GM18507 (cell line): ENCODE measurements at places on chromosomes 2 and 18.

DNA sequence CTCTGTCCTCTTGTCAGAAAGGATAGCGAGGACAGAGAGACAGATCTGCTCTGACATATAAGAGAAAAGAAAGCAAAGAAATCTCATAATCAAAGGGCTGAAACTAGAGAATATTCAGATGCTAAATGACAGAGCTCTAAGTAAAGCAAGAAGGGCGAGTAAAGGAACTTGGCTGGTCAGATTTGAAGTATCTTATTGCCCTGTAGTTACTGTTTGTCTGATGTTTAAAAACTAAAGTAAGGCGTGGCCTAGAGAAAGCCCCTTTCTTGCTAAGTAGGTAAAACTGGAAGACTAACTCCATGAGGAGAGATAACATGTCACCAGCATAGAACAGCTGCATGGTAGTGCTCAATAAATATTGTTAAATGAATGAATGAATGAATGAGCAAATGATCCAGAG lies 70.0 kb downstream of the CRACDL start:
- DNase-seq = no peak

DNA sequence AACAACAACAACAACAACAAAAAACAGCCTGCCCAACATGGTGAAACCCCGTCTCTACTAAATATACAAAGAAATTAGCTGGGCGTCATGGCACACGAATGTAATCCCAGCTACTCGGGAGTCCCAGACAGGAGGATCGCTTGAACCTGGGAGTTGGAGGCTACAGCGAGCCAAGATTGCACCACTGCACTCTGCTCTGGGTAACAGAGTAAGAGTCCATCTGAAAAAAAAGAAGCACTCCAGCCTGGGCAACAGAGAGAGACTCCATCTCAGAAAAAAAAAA lies 344.1 kb upstream of the PLGLB2 start:
- DNase-seq = no peak

- DNase-seq = peak; percentile 62
These were observed 27.6 kb downstream of the CELF4 start for GRCh38 chr18:37537868-37538525.

GRCh38 chr18:25798046-25798445 lies 292.4 kb downstream of the SS18 start:
- no peak for DNase-seq

- DNase-seq = no peak
These were observed 680.7 kb downstream of the NR4A2 start for GRCh38 chr2:155651851-155652250.

GRCh38 chr2:10260130-10260529 lies 42.6 kb upstream of the HPCAL1 start:
- DNase-seq = no peak

- DNase-seq = no peak
These were observed 71.3 kb upstream of the SETBP1 start for GRCh38 chr18:44609181-44609941.

GRCh38 chr2:48232351-48232750 lies 297.6 kb upstream of the STON1 start:
- DNase-seq = no peak

DNA sequence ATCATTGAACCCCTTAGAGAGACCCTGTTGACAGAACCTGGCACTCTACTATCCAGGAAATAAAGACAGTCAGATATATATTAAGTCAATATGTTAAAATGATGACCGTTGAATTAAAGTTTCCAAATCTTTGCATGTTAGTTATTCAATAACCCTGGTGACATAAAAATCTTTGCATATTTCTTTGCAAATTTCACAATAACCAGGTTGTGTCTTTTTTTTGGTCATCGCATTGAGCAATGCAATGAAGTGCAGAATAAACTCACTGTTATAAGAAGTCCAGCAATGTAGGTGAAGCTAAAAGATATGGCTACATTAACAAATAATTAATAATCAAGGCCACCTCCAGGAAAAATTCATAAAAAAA lies 596.9 kb downstream of the NYAP2 start:
- no peak for DNase-seq

- DNase-seq = no peak
These were observed 116.5 kb upstream of the ZNF804A start for GRCh38 chr2:184481865-184482264.

- DNase-seq = no peak
These were observed 88.5 kb downstream of the VAPA start for GRCh38 chr18:10002280-10002679.

DNA sequence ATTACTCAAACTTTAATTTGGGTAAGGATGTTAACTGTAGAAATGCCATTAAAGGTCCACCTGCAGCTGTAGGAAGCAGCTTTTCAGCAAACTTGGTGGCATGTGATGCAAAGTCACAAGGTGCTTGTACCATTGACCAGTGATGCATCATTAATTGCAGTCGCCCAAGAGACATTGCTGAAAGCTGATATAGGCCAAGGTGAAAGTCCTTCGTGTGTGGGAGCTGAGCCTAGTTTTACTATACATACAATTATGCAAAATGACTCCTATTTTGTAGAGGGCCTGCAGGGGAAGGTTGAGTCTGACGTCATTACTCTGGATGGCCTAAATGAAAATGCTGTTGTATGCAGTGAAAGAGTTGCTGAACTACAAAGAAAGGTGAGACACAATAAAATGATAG lies 40.5 kb downstream of the ALMS1 start:
- DNase-seq = no peak

DNA sequence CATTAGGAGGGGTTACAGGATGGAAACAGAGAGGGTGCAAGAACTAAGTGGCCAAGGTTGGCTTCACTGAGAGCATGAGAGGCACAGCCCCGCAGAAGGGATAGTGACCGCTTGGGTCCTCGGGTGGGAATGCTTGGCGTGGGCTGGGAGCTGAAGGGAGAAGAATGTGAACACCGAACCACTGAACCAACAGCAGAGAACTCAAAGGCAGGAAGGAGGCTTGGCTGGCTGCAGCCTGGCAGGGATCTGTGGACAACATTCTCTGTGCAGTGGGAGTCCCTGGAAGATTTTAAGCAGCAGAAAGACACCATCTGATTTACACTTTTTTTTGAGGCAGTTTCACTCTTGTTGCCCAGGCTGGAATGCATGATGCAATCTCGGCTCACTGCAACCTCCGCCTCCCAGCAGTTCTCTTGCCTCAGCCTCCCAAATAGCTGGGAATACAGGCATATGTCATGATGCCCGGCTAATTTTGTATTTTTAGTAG lies 33.9 kb downstream of the SOWAHC start:
- no peak for DNase-seq
